ENCODE measurements at places on chromosomes 3 and 15.

DNA sequence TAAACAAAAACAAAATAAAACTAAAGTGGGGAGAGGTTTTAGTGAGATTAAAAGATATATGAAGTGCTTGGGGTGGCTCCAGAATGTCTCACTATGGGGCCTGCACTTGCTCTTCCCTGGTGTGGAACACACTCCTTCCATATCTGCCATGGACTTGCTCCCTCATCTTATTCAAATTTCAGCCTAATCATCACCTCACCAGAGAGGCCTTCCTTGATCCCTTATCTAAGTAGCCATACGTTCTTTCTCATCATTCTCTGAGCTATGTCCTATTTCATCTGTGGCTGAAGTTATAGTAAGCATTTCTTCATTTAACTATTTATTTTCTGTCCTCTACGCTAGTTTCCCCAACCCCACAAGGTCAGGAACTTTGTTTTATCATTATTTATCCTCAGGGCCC, 511.7 kb downstream of the NTRK3 start:
- no peak for DNase-seq

DNA sequence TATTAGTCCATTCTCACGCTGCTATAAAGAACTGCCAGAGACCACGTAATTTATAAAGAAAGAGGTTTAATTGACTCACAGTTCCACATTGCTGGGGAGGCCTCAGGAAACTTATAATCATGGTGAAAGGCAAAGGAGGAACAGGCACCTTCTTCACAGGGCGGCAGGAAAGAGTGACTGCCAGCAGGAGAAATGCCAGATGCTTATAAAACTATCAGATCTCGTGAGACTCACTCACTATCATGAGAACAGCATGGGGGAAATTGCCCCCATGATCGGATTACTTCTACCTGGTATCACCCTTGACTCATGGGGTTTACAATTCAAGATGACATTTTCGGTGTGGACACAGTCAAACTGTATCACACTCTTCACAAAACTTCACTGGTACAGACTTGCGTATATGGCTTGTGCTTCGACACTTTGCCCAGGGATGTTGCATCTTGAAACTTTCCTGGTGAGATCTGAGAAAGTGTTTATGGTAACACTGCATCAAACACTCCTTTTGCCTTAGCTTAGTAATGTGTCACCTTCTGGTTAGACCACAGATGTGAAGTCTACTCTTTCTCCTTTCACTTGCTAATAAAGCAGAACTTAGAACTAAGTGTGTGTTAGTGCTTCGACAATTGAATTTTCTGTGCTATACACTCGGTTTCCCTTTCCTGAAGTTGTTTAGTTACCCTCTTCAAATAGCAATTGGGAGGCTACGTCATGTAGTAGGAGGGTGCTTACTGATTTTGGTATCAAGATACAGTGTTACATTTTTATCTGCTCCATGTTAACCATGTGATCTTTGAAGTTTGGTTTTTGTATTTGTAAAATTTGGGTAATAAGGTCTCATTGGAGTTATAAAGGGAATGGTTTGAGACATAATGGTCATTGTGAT, 185.7 kb downstream of the LPP start:
- no peak for DNase-seq

DNA sequence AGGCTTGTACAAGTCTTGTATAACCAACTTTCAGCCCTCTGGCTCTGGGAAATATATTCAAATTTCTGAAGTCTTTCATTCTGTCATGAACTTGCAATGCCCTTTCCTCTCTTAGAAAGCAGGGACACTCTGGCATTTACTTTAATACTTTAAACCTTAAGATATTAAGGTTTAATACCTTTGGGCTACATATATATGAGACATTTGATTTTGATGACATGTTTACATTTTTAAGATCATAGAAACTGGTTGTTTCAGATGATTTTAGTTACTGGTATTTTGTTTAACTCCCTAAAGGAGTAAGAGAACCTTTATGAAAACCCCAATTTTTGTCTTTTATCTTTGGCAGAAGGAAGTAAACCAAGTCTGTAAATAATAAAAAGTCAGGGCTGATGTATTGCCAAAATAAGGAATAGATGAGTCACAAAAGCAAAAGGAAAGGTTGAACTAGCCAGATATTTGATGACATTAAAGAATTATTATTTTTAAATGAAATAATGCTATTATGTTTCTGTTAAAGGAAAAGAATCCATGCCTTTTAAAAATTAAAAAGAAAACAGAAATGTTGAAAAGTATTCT, 579.0 kb upstream of the CBLB start:
- no peak for DNase-seq

- DNase-seq, result no peak
These were observed 9.2 kb upstream of the ITGA11 start for GRCh38 chr15:68441045-68441743.

DNA sequence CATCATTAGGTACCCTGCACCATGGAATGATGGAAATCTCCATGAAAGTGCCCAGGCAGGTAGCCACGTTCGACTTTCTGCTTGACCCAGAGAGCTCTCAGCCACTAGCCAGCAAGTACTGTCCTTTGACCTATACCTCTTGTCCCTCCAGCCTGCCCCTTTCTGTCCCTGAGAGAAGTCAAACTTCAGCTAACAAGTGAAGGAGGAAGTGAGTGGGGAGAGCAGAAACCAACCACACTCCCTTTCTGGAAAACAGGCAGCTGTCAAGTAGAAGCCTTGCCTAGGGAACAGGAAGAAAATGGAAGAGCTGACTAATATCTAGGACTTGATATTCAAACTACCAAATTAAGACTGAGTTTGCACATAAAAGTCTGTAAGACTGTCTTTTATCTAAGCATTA, 30.3 kb upstream of the FSTL1 start:
- no peak for DNase-seq

- no peak for DNase-seq
These were observed 32.4 kb downstream of the ADAMTS17 start for GRCh38 chr15:100309109-100310040.

DNA sequence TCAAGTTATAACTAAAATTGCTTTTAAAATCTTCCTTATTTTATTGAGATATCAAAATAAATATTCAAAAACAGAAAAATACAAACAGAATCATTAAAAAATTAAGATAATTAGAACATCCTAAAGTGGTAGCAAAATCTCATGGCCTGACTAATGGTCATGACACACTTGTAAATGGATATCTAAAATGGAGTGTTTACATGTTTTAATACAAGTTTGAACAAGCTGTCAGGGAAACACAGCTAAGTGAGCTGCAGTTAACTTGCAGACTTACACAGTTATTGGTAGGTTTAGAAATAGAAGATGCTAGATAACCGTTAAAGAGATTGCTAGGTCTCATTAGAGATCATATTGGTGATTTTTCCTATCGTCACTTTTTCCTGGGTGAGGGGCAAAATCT, 242.3 kb downstream of the LPP start:
- no peak for DNase-seq

DNA sequence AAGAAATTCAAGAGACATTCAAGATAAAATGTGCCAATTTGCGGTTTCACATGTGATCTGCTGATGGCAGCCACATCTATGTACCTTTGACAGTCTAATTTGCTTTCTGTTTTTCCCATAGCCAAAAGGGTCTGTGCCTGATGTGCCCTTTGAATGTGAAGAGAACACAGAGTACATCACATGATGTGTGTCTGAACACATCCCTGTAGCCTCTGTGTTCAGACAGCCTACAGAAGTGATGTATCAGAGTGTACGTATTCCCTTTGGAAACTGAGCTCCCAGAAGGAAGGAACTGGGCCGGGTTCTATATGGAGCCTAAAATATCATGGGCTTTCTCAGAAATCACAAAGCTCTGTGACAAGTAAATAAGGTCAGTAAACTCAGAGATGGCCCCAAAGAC, 52.4 kb downstream of the BOC start:
- DNase-seq, result no peak

GRCh38 chr3:143081844-143082778, 37.5 kb upstream of the CHST2 start:
- DNase-seq, result no peak

- no peak for DNase-seq
These were observed 10.9 kb downstream of the TTLL3 start for GRCh38 chr3:9820946-9821345.

DNA sequence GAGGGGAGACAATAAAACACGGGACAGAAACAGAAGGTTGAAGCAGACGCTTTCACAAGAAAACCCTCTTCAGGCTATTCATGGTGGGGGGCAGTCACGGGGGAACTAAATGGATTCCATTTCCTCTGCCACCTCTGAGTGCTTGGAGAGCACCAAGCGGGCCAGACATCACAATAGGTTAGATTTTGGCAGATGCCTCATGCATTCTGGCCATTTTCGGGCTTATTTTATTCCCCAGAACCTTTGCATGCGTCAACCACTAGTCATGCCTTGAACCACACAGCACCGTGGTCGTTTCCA, 82.2 kb downstream of the RORA start:
- no peak for DNase-seq

DNA sequence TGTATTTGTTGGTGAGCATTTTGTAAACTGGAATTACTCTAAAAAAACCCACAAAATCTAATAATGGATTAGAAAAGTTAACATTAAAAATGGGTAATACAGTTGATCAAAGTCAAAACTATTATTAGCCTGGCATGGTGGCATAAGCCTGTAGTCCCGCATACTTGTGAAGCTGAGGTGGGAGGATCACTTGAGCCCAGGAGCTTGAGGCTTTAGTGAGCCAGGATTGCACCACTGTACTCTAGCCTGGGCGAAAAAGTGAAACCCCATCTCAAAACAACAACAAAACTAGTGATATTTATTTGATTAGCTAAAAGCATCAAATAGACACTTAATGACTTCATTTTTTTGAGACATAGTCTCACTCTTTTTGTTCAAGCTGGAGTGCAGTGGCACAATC, 3.6 kb downstream of the SNX1 start:
- DNase-seq, result no peak

GRCh38 chr15:74722591-74722990, 2.7 kb downstream of the CYP1A1 start:
- no peak for DNase-seq

DNA sequence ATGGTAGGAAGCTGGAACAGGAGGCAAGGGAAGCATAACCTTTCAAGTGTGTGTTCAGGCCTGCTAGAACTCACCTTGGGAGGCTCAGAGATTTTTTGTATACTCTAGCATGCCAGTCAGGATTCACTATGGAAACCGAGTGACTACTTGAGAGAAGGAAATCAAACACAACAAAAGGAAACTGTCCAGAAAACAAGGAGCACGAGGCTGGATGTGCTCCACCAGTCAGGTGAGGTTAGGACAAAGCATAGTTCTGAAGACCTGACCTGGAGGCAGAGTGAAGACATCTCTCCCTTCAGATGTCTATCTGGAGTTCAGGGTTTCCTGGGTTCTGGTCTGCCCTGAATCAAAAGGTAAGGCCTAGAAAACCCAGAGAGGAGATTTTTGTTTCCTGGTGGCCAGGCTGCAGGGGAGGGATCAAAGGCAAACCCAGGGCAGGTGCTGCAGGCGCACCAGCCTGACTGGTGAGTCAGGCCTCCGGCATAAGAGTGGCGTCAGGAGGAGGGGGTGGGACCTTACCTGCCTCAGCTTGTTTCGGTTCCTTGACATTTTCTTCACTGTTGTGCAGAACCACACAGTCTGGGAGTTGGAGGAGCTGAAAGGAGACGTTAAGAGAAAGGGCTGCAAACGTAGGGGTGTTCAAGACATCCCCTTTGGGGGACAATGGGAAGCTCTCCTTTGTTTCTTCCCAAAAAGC, 52.2 kb upstream of the OSBPL11 start:
- no peak for DNase-seq

- DNase-seq, result no peak
These were observed 7.4 kb upstream of the ITPKA start for GRCh38 chr15:41486286-41486685.

DNA sequence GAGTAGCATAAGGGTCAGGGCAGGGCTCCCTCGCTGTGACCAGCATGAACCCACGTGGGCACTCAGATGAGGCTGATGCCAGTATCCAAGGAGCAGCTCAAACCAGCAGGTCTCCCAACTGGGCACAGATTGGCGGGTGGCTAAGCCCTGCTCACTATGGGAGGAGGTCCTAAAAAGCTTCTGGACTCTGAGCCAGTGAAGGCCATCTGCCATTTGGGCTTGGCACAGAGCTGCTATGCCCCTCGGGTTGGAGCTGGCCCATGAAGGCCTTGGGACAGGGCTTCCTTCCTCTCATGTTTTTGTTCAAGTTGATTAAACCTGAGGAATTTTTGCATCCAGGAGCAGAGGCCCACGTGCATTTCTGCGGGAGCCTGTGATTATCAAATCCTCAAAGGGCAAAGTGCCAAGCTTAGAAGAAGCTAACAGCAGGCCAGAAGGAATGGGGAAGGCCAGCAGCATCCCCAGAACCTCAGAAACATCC, 4.3 kb upstream of the STRA6 start:
- no peak for DNase-seq

- DNase-seq, result no peak
These were observed 44.1 kb downstream of the SENP2 start for GRCh38 chr3:185630182-185630622.

GRCh38 chr3:24521420-24522145, 26.9 kb upstream of the THRB start:
- DNase-seq, result no peak

DNA sequence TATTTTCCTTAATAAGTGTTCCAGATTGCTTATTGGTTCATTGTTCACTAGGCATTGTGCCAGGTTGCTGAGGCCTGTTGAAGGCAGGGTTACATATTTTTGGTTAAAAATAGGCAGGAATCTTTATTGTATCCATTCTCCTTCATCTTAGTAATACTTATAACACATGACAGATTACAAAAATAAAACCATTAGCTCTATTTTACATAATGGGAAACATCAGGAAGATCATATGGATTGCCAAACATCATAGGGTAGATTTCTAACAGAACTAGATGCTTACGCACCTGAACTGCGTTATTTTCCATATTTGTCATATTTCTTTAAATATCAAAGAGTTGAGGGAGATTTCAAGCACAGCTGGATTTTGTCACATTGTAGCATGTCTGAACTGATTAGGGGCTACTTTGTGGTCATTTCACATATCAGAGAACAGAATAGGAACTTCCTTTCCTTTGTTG, 462.9 kb upstream of the SGO1 start:
- no peak for DNase-seq

DNA sequence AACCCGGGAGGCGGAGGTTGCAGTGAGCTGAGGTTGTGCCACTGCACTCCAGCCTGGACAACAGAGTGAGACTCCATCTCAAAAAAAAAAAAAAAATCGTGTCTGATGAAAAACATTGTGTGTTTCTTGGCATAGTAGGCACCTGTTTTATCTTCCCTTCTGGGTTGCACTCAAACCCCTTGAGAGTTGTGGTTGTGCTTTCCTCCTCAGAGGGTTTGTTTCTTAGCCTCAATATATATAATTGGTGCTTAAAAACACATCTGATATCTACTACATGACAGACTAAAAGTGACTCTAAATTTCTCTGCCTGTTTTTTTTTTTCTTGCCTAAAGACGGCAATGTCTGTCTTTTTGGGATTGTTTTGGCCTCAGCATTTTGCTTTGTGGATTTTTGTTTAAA, 7.6 kb downstream of the NR1D2 start:
- no peak for DNase-seq

DNA sequence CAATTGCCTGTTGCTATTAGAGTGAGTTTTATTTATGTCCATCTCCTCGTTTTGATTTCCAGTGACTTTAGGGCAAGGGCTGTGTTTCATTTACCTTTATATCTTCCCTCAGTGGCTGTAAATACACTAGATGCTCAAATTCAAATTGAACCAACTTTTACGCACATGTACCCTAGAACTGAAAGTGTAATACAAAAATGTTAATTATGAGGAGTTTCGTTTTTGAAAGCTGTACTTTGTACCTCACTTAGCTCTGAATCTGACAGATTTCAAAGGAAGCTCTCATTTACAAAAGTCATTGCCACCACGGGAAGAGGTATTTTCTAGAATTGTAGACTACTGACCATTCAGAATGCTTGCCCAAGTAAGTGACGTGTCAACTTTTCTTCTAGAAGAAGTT, 264.4 kb downstream of the MECOM start:
- DNase-seq, result no peak
